ENCODE measurements at places on chromosomes 13 and 19.

DNA sequence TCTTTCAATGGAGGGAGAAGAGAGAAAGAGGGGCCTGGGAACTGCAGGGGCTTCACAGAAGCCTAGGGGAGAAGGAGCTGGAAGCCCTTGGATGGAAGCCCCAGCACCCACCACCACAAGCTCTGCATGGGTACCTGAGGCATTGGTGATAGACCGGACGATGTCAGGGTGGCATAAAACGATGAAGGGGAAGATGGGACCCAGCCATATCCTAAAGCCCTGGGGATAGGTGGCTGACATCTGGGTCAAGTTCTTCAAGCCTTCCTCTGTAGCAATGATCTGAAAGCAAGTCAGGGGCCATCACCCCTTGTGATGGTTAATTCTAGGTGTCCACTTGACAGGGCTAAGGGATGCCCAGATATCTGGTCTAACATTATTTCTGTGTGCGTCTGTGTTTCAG, 11.2 kb upstream of the OR10H5 start:
- DNase-seq = no peak

DNA sequence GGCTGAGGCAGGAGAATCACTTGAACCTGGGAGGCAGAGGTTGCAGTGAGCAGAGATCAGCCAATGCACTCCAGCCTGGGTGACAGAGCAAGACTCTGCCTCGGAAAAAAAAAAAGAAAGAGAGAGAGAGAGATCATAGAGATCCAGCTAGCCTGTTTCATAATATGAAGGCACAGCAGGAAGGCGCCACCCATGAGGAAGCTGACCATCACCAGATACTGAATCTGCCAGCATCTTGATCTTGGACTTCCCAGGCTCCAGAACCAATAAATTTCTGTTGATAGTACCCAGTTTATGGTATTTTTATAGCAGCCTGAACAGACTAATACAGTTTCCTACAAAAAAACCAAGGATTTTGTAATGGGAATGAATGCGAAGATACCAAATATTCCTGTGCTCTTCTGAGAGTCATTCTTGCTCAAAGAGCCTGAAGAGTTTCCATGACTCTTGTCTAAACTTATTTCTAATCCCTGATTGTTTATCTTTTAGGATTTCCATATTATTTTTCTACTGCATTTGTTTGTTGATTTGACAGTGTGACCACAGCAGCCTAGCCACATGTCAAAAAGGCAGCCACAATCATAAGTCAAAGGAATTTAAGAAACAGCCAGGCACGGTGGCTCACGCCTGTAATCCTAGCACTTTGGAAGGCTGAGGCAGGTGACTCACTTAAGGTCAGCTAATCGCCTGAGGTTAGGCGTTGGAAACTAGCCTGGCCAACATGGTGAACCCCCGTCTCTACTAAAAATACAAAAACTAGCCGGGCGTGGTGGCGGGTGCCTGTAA, 37.7 kb upstream of the PDCD5 start:
- no peak for DNase-seq

DNA sequence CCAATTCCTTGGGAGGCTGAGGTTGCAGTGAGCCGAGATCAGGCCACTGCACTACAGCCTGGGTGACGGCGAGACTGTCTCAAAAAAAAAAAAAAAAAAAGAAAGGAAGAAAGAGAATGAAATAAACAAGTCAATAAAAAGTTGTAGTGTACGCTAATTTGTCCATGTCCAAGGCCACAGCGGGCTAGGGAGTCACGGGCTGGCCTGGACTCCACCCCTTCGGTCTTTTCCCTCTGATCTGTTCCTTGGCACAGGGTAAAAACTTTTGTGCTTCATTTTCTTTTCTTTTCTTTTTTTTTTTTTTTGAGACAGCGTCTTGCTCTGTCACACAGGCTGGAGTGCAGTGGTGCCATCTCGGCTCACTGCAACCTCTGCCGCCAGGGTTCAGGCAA, 19.4 kb upstream of the MKNK2 start:
- DNase-seq = no peak

DNA sequence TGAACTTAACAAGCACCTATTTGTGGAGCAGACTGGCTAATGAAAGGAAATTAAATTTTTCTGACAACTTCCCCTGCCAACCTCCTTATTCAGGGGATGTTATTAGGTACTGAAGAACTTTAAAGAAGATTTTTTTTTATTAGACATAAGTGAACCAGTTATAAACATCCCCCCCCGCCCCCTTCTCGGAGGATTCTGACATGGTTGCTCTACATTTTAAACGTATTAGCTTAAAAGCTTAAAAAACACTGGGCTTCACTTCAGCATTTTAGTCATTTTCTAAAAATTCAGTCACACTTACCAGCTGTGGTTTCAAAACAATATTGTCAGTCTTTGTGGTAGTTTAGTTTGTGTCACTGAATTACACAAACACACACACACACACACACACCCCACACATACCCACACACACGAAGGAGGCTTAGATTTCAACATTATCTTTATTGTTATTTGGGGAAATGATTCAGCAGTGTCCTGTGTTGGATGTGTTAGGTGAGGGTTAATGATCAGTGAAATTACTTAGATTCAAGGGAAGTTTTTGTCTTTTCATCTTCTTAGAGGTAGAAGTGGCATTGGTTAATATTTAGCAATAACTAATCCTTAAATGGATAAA, 145.7 kb downstream of the PCCA start:
- no peak for DNase-seq

DNA sequence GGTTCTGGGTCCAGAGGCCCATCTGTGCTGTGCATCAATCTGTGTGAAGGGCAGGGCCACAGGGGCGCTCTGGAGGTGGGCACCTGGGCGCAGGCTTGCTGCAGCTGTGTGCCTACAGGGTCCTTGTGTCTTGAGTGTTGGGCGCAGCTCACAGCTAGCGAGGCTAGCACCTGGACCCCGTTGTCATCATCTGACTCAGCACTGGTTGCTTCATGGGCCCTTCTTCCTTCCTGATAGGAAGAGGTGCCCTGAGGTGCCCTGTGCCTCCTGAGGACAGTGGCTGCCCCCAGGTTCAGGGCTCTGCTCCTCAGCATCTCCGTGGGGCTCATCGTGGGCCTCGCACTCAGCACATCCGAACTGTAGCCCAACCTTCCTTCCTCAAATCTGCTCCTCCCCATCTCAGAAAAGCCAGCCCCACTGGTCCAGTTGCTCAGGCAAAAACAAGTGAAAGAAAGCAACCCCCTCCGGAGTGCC, 54.8 kb downstream of the GATAD2A start:
- DNase-seq = no peak

DNA sequence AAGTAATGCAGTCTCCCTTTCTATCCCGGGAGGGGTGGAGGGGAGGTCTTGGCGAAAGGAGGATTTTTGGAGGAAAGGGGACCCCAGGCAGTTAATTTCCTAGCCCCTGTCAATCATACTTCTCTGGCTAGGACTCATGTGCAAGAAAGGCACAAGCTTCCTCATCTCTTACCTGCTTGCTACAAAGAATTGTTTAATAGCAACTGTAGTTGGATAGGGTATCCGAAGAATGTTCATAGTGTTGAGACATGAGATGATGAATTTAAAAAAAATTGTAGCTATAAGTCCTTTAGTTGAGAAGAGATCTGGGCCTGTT, 525 bp downstream of the BORA start:
- DNase-seq = no peak

- DNase-seq = no peak
Measured at GRCh38 chr19:2952953-2953481, 8.2 kb upstream of the ZNF77 start.

DNA sequence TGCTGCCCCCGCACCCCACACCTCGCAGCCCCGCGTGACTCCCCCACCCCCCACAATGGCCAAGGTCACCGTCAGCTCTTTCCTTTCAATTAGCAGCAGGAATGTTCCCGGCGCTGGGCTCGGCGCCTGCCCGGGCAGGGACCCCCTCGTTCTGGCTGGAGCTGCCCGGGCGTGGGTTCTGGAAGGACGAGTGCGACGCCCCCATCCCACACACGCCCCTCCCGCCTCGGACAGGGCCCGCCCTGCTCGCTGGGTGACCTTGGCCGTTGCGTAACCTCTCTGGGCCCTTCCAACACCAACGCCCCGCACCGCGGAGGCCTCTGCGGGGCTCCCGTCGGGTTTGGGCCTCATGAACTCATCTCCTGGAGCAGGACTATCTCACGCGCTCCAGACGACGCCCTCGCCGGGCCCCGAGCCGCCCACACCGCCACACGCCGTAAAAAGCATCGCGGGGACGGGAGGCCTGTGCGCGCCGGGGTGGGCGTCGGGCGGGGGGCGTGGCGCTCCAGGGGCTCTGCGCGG, 10.3 kb downstream of the PALM start:
- no peak for DNase-seq

DNA sequence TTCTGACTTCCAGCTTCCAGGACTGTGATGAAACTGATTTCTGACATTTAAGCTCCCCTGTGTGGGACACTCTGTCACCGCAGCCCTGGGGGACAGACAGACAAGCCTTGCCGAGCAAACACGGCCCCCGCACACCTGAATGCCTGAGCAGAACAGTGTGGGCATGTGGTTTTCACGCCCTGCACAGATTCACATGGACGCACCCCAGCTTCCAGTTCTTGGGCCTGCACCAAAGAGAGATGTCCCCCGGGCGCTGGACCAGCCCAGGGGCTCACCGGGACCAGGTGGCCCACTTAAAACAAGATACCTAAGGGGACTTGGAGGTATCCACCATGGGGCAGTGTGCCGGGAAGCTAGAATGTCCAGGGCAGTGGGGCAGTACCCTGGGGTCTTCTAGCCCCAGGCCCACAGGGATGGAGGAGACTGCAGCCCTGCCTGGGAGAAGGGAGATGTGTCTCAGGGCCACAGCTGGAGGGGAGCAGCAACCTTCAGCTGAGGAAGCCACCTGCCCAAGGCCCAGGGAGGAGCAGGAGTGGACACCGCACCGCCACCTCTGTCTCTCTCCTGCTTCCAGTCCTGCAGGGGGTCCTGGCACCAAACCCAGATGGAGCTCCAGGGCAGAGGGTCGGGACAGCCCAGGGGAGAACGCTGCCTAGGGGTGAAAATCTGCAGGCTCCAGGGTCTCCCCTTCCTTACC, 50.5 kb downstream of the SOX1 start:
- DNase-seq = no peak

DNA sequence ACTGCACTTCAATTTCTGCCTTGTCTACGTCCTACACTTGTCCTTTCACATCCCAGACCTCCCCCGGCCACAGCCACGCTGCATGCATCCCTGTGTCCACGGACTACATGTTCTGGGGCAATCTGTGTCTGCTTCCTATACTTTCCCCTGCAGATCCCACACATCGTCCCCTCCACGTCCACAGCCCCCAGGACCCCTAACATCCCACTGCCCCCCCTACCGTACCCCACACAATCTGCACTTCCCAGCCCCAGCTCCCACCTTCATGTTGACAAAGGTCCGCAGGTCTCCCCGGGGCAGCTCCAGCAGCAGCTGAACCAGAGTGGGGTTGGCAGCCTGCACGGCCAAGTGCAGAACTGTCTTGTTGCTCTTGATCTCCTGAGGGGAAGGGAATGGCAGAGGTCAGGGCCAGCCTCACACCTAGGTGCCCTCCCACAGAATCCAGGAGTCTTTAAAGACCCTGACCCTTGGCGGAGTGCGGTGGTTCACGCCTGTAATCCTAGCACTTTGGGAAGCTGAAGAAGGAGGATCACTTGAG, 10.2 kb downstream of the NFKBID start:
- DNase-seq = no peak

DNA sequence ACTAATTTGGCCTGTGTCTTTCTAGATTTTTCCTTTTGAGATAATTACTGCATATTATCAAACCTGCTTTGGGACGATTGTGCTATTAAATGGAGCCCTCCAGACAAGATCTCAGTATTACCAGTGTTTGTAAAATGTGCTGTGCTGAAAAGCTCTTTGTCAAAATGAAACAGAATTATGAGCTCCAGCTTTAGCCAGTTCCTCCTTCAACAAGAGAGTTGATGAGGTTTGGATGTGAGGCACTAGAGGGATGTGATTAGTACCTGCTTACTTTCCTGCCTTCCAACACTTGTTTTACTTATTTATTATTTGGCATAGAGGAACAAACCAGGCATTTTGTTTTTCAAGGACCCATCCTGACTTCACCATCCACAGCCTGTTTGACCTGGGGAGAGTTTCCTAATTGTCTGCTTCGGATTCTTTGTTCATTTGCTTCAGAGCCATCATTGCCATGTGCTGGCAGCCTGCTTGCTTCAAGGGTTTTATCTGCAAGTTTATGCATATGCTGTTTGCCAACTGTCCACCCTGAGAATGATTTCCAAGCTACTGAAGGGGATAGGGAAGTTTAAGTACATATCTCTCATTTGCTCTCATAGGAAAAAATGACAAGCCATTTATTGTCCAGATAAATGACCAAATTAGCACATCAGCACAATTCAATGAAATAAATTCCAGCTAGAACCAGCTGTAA, 32.9 kb upstream of the CPB2 start:
- no peak for DNase-seq

GRCh38 chr19:46963093-46963734, 56.4 kb upstream of the NPAS1 start:
- no peak for DNase-seq

DNA sequence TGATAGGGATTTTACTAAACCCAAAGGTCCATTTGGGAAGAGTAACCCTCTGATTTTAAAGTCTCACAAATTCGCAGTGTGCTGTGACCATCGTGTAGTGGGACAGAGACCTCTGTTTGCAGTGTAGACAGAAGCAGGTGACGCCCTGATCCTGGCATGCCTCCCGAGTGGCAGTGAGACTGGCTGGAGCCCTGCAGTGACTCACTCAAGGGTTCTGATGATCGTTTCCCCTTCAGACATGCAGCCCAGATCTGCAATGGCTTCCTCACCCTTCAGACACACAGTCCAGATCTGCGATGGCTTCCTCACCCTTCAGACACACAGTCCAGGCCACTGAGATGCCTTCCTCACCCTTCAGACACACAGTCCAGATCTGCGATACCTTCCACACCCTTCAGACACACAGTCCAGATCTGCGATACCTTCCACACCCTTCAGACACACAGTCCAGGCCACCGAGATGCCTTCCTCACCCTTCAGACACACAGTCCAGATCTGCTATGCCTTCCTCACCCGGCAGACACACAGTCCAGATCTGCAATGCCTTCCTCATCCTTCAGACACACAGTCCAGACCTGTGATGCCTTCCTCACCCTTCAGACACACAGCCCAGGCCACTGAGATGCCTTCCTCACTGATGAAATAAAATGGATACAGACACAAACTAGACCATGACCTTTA, 125.2 kb downstream of the ATP11A start:
- no peak for DNase-seq

DNA sequence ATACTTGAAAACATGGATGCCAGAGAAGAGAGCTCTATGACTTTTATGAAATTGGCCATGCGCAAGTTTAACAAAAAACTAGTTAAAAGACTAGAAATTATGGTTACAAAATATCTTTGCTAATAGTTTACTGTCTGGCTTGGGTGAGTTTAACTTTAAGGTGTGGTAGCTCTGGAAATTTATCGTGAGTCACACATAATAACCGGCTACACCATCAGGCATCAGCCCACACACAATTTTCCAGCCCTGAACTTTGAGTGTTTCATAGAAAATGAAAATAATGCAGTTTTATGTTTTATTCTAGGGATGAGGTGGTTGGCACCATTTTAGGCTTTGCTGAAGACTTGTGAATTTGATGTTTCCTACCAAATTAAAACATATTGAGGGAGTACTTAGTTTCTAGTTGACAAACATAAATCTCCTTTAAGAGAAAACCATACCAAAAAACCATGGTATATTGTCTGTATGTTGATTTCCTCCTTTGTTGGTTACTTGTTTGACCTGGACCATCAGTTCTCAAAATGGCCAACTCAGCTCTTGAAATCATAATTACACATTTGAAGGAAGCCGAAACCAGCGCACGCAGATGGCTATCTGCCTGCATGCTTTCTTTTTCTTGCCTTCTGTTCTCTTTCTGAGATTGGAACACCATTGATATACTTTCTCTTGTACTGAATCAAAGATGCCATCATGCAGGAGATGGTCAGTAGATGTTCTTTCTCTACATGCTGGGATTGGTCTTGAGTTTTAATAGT, 125.1 kb downstream of the AKAP11 start:
- DNase-seq = no peak

Measured in activated CD8-positive, alpha-beta memory T cell treated with anti-CD3 and anti-CD28 coated beads for 4 hours (primary cell).